Progenitor cell of endocrine pancreas (in vitro differentiated cells): ENCODE measurements at places on chromosomes 11 and 22. TPM values are rescaled to one million over a fixed set of nuclear protein-coding genes. Genes with fewer than 3 reads are reported as not detected.

Gene GLYATL2
- total RNA-seq, result 0.60 and 1.1 TPM in 2 replicates

Gene HSPB2
- not detected in 2 replicates for total RNA-seq

Gene CASP1
- total RNA-seq, result not detected in 2 replicates

Gene OR52N5
- not detected in 2 replicates for total RNA-seq

Gene UPB1
- total RNA-seq, result 0.50 and 0.75 TPM in 2 replicates

- DNase-seq, result no peak
These were observed 369 bp downstream of the XRRA1 start for GRCh38 chr11:74948546-74948897.

GRCh38 chr11:63710476-63711217 lies 29.3 kb downstream of the RTN3 start:
- no peak for DNase-seq

- DNase-seq, result no peak
These were observed 27.6 kb downstream of the KCTD17 start for GRCh38 chr22:37079158-37079557.

DNA sequence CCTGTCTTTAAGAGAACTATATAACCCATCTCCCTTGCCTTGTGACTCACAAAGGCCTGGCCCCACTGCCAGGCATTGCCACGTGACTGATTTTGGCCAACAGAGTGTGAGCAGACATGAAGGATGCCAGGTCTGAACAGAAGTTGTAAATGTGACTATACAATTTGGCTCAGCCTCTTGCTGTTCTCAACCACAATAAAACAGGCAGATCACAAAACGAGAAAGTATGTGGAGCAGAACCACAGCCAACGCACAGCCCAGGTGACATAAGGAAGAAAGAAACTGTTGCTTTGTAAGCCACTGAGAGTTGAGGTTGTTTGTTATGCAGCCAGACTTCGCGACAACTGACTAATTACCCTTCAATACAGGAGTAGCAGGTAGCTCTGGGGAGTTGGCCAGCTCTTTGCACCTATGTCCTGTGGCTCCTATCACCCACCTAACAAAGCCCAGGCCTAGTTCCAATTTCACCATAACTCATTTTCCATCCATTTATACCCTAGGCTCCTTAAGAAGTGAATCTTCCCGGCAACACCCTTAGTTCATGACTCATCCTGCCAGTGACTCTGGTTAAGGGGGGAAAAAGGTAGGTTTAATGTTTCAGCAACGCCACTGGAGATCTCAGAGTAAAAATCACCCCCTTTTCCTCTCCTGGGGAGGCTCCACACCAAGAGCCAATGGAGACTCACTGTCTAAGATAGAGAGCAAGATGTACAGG lies 53.7 kb downstream of the GALNT18 start:
- DNase-seq, result no peak

DNA sequence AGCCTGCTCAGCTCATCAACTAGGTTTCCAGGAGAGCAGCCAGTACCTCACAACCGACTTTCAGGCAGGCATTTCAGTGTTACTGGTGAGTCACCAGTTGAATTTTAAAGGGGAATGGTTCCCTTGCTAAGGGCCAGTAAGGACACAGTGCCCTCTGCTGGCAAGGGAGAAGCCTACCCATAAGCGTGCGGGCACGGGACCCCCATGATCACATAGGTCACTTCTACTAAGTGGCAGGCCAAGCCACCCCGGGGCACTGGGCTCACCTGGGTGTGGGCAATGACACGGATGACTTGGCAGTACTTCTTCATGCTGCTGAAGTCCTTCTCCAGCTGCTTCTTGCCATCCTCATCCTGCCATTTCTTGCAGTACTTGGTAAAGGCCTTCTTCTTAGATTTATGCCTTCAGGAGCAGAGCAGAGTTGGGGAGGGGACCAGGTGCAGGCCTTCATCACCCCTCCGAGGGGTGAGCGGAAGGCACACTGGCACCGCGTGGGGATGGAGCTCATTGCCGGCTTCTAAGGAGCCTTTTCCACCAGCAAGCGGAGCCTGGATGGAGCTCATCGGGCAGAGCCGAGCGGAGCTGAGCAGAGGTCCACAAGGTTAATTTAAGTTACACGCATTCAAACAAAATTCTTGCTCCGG lies 2.9 kb downstream of the RPL3 start:
- peak; percentile 56 for DNase-seq

- DNase-seq, result no peak
These were observed 771.7 kb downstream of the METTL15 start for GRCh38 chr11:28879869-28880268.

GRCh38 chr11:61509043-61510029 lies 787 bp downstream of the LRRC10B start:
- DNase-seq, result peak; percentile 66

GRCh38 chr22:47123827-47124442 lies 361.5 kb downstream of the TBC1D22A start:
- DNase-seq, result no peak

DNA sequence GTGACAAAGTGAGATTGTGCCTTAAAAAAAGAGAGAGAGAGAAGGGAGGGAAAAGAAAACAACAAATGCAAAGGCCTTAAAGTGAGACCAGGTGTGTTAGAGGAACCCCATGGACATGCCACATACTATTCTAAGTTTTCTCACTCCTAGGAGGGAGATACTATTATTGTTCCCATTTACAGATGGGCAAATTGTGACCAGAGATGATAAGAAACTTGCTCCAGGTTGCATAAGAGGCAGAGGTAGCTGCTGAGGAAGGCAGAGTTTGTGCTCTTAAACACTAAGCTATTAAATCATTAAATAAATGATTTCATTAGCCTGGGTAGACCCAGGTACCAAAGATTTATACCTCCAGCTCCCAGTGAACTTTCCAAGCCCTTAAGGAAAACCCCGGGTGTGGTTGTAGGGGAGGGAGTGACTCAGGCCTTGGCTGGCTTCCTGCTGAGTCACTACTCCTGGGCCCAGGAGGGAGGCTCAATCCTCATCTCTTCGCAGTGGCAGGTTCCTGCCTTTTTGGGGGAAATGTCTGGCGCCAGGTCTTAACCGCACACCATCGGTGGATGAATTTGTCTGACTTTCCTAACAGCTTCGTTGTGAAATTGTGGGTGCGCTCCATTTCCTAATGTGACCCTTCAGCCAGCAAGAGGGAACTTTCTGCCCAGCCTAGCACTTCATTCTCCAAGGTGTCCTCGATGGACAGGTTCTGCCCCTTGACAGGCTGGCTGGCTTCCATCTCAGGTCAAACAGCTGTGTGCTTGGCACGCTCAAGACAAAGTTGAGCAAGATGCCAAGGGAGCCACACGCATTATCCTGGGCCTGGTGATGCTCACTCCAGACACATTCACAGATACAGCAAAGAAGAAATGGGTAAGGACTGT lies 33.4 kb upstream of the PTPRJ start:
- no peak for DNase-seq

DNA sequence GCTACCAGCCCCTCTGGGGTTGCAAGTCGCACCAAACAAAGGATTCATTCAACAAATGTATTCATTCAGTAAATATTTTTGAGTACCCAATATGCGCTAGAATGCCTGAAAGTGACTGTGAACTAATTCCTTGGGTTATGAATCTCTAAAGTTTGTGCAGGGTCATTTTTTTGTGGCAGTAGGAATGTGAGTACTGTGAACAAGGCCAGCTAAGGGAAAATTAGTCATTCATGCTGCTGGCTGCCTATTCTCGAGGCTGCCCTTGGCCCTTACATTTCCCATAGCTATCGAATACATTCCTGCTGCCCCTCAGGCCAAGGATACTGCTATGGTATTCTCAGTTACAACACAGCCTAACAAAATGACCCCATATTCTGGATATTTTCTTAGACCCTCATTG lies 141.6 kb downstream of the TRPC6 start:
- no peak for DNase-seq

- DNase-seq, result no peak
These were observed 75.2 kb downstream of the MYO7A start for GRCh38 chr11:77202941-77203900.
